A549 treated with AZD2906 at 1 μM for 4 hours (cell line): ENCODE measurements at places on chromosomes 3 and 15. TPM values are rescaled to one million over a fixed set of nuclear protein-coding genes. Genes with fewer than 3 reads are reported as not detected.

The MORC1 gene
- total RNA-seq = not detected in 5 replicates

The DNAH12 gene
- total RNA-seq = 0.08 to 0.16 TPM (median 0.08 TPM) in 4 of 5 replicates, not detected in the other

The PAK6 gene
- total RNA-seq = 0.21 to 0.46 TPM (median 0.29 TPM) in 5 replicates

The C3orf20 gene
- 0.02 to 0.07 TPM (median 0.05 TPM) in 3 of 5 replicates, not detected in the others for total RNA-seq

The DUOX2 gene
- 0.03 to 0.05 TPM (median 0.03 TPM) in 5 replicates for total RNA-seq
